ENCODE measurements at places on chromosomes 13 and 19.
A peak's percentile ranks its signal among the peaks of the same experiment; 100 is the strongest.

DNA sequence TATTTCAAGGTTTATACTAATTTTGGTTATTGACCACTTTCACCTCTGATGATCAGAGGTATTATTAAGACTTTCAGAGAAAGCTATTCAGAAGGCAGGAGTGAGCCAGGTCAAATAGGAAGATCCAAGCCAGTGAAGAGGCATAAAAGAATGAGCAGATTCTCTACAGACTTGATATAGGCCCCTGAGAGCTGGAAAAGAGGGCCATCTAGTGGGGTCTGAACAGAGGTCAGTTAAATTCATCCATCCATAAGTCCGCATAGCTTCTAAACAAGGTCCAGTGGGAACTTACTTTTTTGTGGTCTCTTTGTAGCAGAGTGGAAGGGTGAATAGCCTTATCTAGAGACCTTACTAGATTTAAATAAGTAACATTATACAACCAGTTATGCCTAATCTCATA is 126.6 kb upstream of the UFM1 start:
- no peak overlapping the region for H3K27ac ChIP-seq
- H3K4me3 ChIP-seq, result no peak overlapping the region
- DNase-seq, result peak; percentile 66
- H3K36me3 ChIP-seq, result no peaks in the 10 kb centered on the region
- H3K4me1 ChIP-seq, result no peaks in the 10 kb centered on the region
- H3K27me3 ChIP-seq, result no peaks in the 10 kb centered on the region

- DNase-seq, result no peak
- H3K36me3 ChIP-seq, result no peaks in the 10 kb centered on the region
These were observed 10.6 kb downstream of the URI1 start for GRCh38 chr19:29952646-29953045.

- H3K4me1 ChIP-seq, result no peaks in the 10 kb centered on the region
- no peak for DNase-seq
- H3K4me3 ChIP-seq, result no peak overlapping the region
- no peaks in the 10 kb centered on the region for H3K27me3 ChIP-seq
These were observed 28.7 kb downstream of the CYP4F2 start for GRCh38 chr19:15869109-15869555.

GRCh38 chr13:53138376-53139036 is 109.9 kb downstream of the OLFM4 start:
- DNase-seq, result no peak
- H3K36me3 ChIP-seq, result no peaks in the 10 kb centered on the region
- H3K27ac ChIP-seq, result no peak overlapping the region
- H3K27me3 ChIP-seq, result no peaks in the 10 kb centered on the region

GRCh38 chr13:59963383-59963782 is 200.3 kb downstream of the DIAPH3 start:
- DNase-seq, result no peak
- H3K36me3 ChIP-seq, result no peaks in the 10 kb centered on the region
- no peaks in the 10 kb centered on the region for H3K4me1 ChIP-seq

DNA sequence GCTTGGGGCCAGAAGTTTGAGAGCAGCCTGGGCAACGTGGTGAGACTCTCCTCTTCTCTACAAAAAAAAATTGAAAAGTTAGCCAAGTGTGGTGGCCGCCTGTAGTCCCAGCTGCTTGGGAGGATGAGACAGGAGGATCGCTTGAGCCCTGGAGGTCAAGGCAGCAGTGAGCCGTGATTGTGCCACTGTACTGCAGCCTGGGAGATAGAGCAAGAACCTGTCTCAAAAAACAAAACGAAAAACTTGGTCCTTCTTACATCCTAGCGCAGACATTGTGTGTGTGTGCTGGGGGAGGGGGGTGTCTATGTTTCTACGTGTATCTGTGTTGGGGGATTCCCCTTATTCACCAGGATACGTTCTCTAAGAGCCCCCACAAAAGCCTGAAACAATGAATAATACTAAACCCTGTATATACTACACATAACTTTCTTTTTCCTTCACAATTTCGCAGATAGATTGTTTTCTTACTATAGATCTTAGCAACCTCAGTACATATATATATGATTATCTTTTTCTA is 7.9 kb downstream of the AXL start:
- no peak for DNase-seq
- H3K27me3 ChIP-seq, result no peaks in the 10 kb centered on the region
- H3K36me3 ChIP-seq, result no peaks in the 10 kb centered on the region
- H3K4me3 ChIP-seq, result no peak overlapping the region

- H3K27me3 ChIP-seq, result peaks cover 88% of the 10 kb centered on the region
- no peak overlapping the region for H3K27ac ChIP-seq
- no peaks in the 10 kb centered on the region for H3K36me3 ChIP-seq
- H3K4me3 ChIP-seq, result peak overlapping the region; percentile 55
- no peak for DNase-seq
- peaks cover 18% of the 10 kb centered on the region for H3K4me1 ChIP-seq
These were observed 7.2 kb downstream of the SLITRK5 start for GRCh38 chr13:87678372-87678752.

- H3K27me3 ChIP-seq, result no peaks in the 10 kb centered on the region
- H3K4me1 ChIP-seq, result peaks cover 20% of the 10 kb centered on the region
- H3K36me3 ChIP-seq, result no peaks in the 10 kb centered on the region
- peak overlapping the region; percentile 53 for H3K27ac ChIP-seq
These were observed 114.9 kb upstream of the TMTC4 start for GRCh38 chr13:100789481-100789880.

- H3K27me3 ChIP-seq, result no peaks in the 10 kb centered on the region
- H3K4me1 ChIP-seq, result peaks cover 4% of the 10 kb centered on the region
- H3K27ac ChIP-seq, result no peak overlapping the region
- H3K36me3 ChIP-seq, result no peaks in the 10 kb centered on the region
- no peak overlapping the region for H3K4me3 ChIP-seq
These were observed 50.5 kb downstream of the SLITRK1 start for GRCh38 chr13:83831796-83832195.

- peaks cover under 1% of the 10 kb centered on the region for H3K27me3 ChIP-seq
- H3K4me3 ChIP-seq, result no peak overlapping the region
- no peak for DNase-seq
- no peak overlapping the region for H3K27ac ChIP-seq
- H3K4me1 ChIP-seq, result peaks cover 16% of the 10 kb centered on the region
These were observed 109.5 kb downstream of the TM9SF2 start for GRCh38 chr13:99610702-99611289.

GRCh38 chr19:8248348-8249328 is 39.5 kb downstream of the CERS4 start:
- no peaks in the 10 kb centered on the region for H3K4me1 ChIP-seq
- no peaks in the 10 kb centered on the region for H3K36me3 ChIP-seq
- H3K4me3 ChIP-seq, result no peak overlapping the region
- DNase-seq, result no peak
- no peak overlapping the region for H3K27ac ChIP-seq
- no peaks in the 10 kb centered on the region for H3K27me3 ChIP-seq

- peak overlapping the region; percentile 96 for H3K4me3 ChIP-seq
- no peaks in the 10 kb centered on the region for H3K4me1 ChIP-seq
These were observed 278 bp upstream of the ZNF274 start for GRCh38 chr19:58182577-58182988.

- no peaks in the 10 kb centered on the region for H3K27me3 ChIP-seq
- no peak overlapping the region for H3K27ac ChIP-seq
- DNase-seq, result no peak
- no peak overlapping the region for H3K4me3 ChIP-seq
- H3K4me1 ChIP-seq, result no peaks in the 10 kb centered on the region
- no peaks in the 10 kb centered on the region for H3K36me3 ChIP-seq
These were observed 9.2 kb upstream of the KLHL1 start for GRCh38 chr13:70117338-70117905.

GRCh38 chr13:95181586-95181985 is 119.7 kb downstream of the ABCC4 start:
- peaks cover 11% of the 10 kb centered on the region for H3K4me1 ChIP-seq
- no peaks in the 10 kb centered on the region for H3K27me3 ChIP-seq
- no peaks in the 10 kb centered on the region for H3K36me3 ChIP-seq
- DNase-seq, result no peak

DNA sequence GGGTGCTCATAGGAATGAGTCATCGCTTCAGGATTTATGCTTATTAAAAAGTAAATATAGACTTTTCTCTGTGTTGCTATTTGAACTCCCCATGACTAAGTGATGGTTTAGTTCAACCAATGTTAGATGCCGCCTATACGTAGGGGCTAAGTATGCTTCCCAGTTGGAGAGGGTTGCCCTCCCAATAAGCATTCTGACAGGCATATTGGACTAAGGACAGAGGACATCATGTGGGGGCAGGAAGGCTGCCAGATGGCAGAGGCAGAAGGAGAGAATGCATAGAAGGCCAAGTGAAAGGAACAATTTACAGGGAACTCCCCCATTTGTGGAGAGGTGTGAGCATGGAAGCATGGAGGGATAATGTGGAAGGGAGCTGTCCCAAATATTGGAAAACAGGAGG is 318.4 kb upstream of the OBI1 start:
- no peaks in the 10 kb centered on the region for H3K36me3 ChIP-seq
- H3K27ac ChIP-seq, result no peak overlapping the region
- H3K27me3 ChIP-seq, result peaks cover 2% of the 10 kb centered on the region
- no peak overlapping the region for H3K4me3 ChIP-seq

- DNase-seq, result no peak
- H3K27me3 ChIP-seq, result no peaks in the 10 kb centered on the region
- no peaks in the 10 kb centered on the region for H3K36me3 ChIP-seq
- H3K4me3 ChIP-seq, result no peak overlapping the region
- H3K27ac ChIP-seq, result no peak overlapping the region
- peaks cover 81% of the 10 kb centered on the region for H3K4me1 ChIP-seq
These were observed 27.4 kb upstream of the SPACA7 start for GRCh38 chr13:112348642-112349345.

GRCh38 chr19:43623889-43624670 is 4.7 kb upstream of the ZNF428 start:
- H3K36me3 ChIP-seq, result no peaks in the 10 kb centered on the region
- H3K27me3 ChIP-seq, result no peaks in the 10 kb centered on the region
- H3K4me3 ChIP-seq, result no peak overlapping the region
- no peak overlapping the region for H3K27ac ChIP-seq
- peaks cover 4% of the 10 kb centered on the region for H3K4me1 ChIP-seq

GRCh38 chr19:15280915-15281683 is 48.9 kb upstream of the EPHX3 start:
- H3K4me1 ChIP-seq, result peaks cover 52% of the 10 kb centered on the region
- no peaks in the 10 kb centered on the region for H3K27me3 ChIP-seq
- H3K36me3 ChIP-seq, result no peaks in the 10 kb centered on the region
- H3K27ac ChIP-seq, result peak overlapping the region; percentile 94
- peak; percentile 96 for DNase-seq
- H3K4me3 ChIP-seq, result peak overlapping the region; percentile 37

- no peaks in the 10 kb centered on the region for H3K27me3 ChIP-seq
- H3K4me1 ChIP-seq, result peaks cover 9% of the 10 kb centered on the region
- no peak overlapping the region for H3K4me3 ChIP-seq
- H3K27ac ChIP-seq, result no peak overlapping the region
These were observed 127.7 kb downstream of the LACC1 start for GRCh38 chr13:44007451-44007850.

GRCh38 chr19:41926028-41926762 is 2.1 kb downstream of the ERFL start:
- H3K27me3 ChIP-seq, result peaks cover 98% of the 10 kb centered on the region
- no peak overlapping the region for H3K27ac ChIP-seq
- peaks cover 5% of the 10 kb centered on the region for H3K4me1 ChIP-seq
- H3K36me3 ChIP-seq, result no peaks in the 10 kb centered on the region
- H3K4me3 ChIP-seq, result no peak overlapping the region

DNA sequence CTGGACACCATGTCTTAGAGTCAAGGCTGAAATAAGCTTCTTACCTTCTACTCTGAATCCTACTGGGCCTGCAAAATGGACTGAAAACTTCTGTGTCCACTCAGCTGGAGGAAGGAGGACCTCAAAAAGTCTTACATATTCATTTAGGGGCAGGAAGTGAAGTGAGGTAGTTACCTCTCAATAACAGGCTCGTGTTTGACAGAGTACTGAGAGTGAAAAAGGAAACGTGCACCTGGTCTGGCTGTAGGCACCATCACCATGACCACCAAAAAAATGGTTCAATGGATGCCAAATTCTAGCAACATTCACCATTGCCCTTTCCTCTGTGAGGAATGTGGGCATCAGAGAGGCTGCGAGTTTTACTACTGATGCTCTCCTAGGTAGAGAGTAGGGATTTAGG is 176.2 kb downstream of the RFC3 start:
- H3K4me1 ChIP-seq, result no peaks in the 10 kb centered on the region
- no peak overlapping the region for H3K4me3 ChIP-seq
- DNase-seq, result no peak
- no peaks in the 10 kb centered on the region for H3K36me3 ChIP-seq
- H3K27me3 ChIP-seq, result no peaks in the 10 kb centered on the region

GRCh38 chr19:55319785-55320184 is 5.4 kb downstream of the TMEM150B start:
- H3K4me3 ChIP-seq, result peak overlapping the region; percentile 42
- no peaks in the 10 kb centered on the region for H3K4me1 ChIP-seq
- no peak overlapping the region for H3K27ac ChIP-seq

DNA sequence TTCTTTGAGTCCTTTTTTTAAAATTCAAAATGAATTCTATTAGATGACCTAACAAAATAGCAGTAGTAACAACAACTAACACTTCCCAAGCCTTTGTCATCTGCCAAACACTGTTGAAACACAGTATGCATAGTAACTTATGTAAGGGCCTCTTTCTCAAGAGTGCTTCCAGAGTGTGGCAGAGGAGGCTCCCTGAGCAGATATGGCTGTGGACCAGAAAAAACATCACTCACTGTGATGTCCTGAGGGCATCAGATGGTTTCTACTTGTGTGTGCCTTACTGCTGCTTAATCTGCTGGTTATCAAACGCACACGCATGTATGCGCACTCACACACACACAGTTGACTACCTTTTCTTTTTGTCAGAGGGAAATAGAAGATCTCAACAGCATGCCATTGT is 110.8 kb downstream of the DLEU7 start:
- no peak overlapping the region for H3K4me3 ChIP-seq
- H3K27me3 ChIP-seq, result no peaks in the 10 kb centered on the region
- no peak for DNase-seq
- no peaks in the 10 kb centered on the region for H3K4me1 ChIP-seq
- H3K27ac ChIP-seq, result no peak overlapping the region
- no peaks in the 10 kb centered on the region for H3K36me3 ChIP-seq

GRCh38 chr13:45492538-45492937 is 27.8 kb downstream of the COG3 start:
- H3K27me3 ChIP-seq, result no peaks in the 10 kb centered on the region
- peaks cover 9% of the 10 kb centered on the region for H3K36me3 ChIP-seq
- DNase-seq, result no peak
- H3K4me1 ChIP-seq, result no peaks in the 10 kb centered on the region
- H3K27ac ChIP-seq, result no peak overlapping the region
- H3K4me3 ChIP-seq, result no peak overlapping the region

GRCh38 chr19:48053856-48054255 is 10.0 kb upstream of the CABP5 start:
- no peak overlapping the region for H3K27ac ChIP-seq
- H3K27me3 ChIP-seq, result no peaks in the 10 kb centered on the region
- DNase-seq, result no peak
- no peaks in the 10 kb centered on the region for H3K4me1 ChIP-seq
- H3K4me3 ChIP-seq, result no peak overlapping the region

DNA sequence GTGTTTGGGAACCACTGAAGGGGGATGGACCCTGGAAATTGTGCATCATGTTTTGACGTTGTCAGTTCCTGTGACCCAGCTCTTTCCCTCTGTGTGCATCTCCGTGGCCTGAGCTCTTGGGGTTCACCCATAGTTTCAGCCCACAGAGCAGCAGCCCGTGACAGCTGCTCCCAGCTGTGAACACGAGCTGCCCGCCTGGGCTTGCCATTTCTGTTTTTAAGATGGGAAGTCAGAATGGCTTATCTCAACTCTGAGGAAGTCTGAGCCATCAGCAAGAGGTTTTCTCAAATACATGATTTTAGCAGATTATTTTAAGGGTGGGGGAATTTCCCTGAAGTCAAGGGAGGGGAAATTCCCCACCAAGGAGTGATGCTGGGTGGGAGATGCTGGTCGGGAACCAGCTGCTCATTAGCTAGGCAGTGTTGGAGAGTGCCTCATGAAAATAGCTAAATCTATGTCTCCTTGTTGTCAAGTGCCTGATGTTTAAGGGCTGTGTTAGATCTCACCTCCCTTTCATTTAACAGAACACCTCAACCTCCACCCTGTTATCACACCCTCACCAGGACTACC is 34.8 kb upstream of the C1QTNF9 start:
- H3K4me1 ChIP-seq, result peaks cover 28% of the 10 kb centered on the region
- DNase-seq, result no peak
- H3K36me3 ChIP-seq, result no peaks in the 10 kb centered on the region
- H3K4me3 ChIP-seq, result no peak overlapping the region
- H3K27me3 ChIP-seq, result no peaks in the 10 kb centered on the region

All from neural progenitor cell (in vitro differentiated cells).